ENCODE measurements at places on chromosomes 16 and 17.

DNA sequence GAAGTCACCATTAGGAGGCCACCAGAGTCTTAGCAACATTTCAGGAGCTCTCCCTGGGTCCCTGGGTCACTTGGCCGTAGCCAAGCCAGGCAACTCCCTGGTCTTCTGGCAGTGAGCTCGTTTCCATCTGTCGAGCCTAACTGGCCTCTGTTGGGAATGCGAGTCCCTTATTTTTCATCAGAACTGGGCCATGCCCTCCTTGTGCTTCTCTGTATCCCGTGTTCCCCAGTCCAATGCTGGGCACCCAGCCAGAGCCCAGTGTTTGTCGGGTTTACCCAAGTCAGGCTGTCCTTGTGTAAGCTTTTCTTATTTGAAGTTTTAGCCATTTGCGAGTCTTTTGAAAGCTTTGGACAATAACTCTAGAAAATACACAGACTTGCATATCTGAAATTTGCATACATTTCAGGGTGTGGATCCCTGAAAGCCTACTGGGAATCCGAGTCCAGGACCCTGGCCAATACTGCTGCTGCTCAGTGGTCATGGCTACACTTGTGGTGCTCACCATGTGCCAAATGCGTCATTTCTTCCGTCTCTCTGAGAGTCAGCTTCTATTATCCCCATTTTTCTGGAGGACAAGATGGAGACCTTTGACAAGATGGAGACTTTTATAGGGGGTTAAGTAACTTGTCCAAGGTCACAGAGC is 81.6 kb upstream of the LGALS9 start:
- peak; percentile 92 for DNase-seq

- peak; percentile 77 for DNase-seq
These were observed 36.8 kb downstream of the ASPA start for GRCh38 chr17:3512505-3513171.

DNA sequence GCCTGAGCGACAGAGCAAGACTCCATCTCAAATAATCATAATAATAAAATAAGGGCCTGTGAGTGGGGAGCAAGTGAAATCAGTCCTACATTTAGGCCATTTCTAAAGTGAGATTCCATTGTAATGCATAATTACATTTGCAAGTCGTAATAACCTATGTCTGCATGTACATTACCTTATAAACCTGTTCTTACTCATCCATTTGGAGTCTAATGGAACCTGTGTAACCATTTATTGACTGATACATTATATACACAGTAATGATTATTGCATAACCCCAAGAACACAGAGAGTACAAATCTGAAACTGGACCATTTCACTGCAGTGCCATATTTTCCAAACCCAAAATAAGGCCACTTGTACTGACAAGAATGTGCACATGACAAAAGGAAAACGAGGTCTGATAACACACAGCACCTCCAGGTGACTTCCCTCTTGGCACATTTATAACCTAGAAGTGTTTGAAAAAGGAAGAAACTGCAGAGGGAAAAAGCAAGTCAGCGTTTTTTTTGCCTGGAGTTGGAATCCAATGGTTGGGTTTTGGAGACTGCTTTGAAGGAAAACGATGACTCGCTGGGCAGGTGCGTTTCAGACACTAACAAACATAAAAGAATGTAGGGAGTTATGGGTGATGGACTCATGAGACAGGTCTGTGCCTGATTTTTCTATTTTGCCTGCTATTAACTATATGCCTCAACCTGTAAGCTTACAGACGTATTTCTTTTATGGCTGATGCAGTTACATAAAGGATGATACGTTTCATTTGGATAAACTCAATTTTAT is 63.6 kb upstream of the KIFC3 start:
- DNase-seq, result no peak

GRCh38 chr17:61635913-61636432 is 45.0 kb upstream of the NACA2 start:
- no peak for DNase-seq

DNA sequence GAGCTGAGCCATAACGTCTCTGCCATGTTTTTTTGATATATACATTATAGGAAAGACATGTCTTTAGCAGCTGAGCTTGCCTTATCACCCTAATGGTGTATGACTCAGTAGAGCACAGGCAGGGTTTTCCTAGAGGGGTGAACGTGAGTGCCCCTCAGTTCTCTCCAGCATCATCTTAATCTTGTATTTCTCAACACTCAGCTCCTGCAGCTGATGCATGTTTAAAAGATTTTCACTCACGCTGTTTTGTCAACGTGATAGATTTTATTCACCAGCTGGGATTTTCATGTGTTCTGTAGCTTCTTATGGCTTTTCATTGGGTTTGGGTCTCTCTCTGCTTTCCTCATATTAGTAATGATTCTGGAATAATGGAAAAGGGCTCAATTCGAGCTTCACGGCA is 186.0 kb upstream of the PMFBP1 start:
- DNase-seq, result no peak

DNA sequence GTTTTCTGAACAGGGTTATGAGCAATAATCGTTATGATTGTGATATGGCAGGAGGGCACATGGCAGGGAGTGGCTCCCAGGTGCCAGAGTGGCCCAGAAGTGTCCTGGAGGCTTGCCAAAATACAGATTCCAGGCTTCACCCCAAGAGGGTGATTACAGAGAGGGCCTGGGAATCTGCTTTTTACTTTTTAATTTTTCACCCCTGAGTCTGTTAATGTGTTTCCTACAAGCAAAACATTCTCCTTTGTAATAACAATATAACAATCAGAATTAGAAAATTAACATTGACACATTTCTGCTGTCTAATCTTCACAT is 212.4 kb downstream of the SNX29 start:
- no peak for DNase-seq

DNA sequence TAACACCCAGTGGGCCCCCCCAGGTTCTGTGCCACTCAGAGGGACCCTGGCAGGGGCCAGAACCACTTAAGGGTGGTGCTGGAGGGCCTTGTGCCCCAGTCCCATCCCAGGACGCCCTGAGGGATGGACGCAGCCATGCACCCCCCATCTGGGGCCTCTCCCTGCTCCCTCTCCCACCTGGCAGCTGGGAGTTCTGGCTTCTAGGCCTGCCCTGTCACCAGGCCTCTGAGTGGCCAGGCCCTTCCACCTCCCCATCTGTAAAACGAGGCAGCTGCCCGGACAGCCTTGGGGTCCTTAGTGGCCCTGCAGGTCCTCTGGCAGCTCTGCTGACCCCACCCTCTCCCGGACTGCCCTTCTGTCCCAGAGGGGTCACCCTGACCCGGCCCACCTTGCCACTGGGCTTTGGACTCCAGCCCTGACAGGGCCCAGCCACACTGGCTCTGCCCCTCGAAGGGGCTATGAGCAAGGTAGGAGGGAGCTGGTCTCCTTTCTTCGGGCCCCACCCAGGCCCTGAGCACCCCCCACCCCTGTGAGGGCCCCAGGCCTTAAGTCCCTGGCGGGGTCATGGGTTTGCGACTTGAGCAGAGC is 12.3 kb downstream of the PAM16 start:
- no peak for DNase-seq
